ENCODE measurements at places on chromosomes 1 and 21.

- no peak for DNase-seq
These were observed 3.1 kb upstream of the BCL10 start for GRCh38 chr1:85279458-85280080.

GRCh38 chr1:206128196-206128595 lies 11.0 kb upstream of the AVPR1B start:
- peak; percentile 20 for DNase-seq

- no peak for DNase-seq
These were observed 21.3 kb upstream of the CNIH3 start for GRCh38 chr1:224594851-224595250.

DNA sequence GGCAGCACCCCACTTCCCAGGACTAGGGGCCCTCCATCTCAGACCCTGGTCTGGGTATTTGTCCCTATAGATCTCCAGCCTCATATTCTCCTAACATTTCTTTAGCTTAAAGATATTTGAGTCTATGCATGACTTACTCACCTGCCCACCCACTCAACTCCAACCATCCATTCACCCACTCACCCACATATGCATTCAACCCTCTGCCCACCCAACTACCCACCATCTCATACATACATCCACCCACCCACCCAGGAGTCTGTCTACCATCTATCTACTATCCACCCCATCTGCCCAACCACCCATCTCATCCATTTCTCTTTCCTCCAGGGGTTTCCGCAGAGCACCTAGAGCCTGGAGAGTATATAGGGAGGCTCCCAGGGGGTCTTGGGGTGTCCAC lies 42.7 kb downstream of the FAAH start:
- DNase-seq = no peak

GRCh38 chr1:184959626-184960025 lies 14.7 kb downstream of the NIBAN1 start:
- DNase-seq = no peak

Measured in activated CD8-positive, alpha-beta memory T cell treated with anti-CD3 and anti-CD28 coated beads, Interleukin-2, amount 50 U/mL, for 48 hours (primary cell).